ENCODE measurements at places on chromosomes 1 and 21.

- DNase-seq, result no peak
These were observed 12.9 kb upstream of the TMEM125 start for GRCh38 chr1:43256675-43257570.

DNA sequence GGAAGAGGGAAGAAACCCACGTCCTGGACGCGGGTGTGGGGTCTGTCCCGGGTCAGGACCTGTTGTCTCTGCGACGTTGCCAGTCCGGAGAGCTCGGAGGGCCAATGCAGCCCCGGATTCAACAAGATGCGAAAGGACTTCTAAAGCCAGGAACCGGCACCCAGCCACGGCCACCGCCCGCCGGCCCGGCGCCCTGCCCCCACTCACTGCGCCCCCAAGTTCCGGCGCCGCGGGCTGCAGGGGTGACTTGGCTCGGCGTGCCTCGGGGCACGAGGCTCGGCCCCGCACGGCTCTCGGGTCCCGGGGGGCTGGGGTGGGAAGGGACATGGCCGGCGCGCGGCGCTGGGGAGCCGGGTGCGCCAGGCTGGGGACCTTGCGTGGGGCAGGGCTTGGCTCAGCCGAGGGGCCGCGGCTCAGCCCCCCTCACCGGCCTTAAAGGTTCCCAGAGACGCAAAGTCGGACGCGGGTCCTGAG is 51.8 kb upstream of the H6PD start:
- no peak for DNase-seq

- DNase-seq, result no peak
These were observed 2.3 kb downstream of the KLHDC8A start for GRCh38 chr1:205354259-205355074.

GRCh38 chr1:24724345-24725208 is 20.7 kb upstream of the CLIC4 start:
- DNase-seq, result no peak

DNA sequence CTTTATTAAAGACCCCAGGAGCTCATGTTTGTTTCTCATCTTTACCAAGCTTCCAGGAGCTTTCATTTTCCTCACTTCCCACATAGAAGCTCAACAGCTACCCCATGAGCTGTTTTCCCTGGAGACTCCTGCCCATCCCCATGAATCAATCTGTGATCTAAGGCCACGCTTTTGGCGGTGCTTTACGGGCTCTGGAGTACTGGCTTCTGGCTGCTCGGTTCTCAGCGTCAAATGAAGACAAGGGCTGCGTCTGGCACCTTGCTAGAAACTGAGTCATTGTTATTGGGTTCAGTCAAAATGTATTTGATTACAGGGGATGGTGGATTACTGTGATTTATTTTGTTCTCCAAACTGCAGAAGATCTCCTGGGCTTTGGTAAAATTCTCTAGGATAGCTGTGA is 39.9 kb downstream of the ACP6 start:
- DNase-seq, result no peak

DNA sequence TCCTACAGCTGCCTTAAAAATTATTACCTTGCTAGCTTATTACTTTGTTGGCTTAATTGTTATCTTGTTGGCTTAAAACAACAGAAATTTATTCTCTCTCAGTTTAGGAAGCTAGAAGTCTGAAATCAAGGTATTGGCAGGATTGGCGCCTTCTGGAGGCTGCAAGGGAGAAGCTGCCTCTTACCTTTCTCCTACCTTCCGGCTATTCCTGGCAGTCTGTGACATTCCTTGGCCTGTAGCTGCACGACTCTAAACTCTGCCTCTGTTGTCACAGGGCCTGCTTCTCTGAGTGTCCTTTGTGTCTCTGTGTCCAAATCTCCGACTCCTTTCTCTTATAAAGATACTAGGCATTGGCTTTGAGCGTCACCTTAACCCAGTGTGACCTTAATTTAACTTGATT is 579.9 kb upstream of the B3GALT2 start:
- no peak for DNase-seq

DNA sequence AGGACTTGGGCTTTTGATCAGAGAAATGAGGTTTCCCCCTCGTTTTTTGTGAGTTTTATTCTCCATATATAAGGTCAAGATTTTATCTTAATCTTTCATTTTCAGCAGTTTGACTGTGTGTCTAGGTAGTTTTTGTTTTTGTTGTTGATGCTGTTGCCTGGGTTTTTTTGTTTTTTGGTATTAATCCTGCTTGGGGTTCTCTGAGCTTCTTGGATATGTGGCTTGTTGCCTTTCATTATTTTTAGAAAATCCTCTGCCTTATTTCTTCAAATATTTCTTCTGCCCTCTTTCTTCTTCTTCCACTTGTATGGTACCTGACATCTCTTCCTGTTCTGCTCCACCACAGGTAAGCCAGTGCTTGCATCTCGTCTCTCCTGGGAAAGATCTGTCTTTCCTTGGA is 25.0 kb downstream of the EFCAB7 start:
- DNase-seq, result no peak

DNA sequence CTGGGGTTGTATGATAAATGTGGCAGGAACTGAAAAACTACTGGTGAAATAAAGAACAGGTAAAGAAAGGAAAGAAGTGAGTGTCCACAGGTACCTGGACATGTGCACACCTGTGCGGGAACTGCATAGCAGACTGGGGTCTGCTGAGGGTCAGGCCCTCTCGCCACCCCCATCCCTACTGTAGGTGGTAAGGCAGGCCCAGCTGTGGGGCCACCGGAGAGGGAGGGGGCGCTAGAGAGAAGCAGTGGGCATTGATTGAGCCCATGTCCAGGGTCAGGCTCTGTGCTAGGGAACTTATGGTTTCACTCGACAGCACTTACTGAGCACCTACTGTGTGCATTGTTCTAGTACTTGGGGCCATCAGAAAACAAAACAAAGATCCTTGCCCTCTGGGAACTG is 400.5 kb downstream of the MATN1 start:
- DNase-seq, result no peak

GRCh38 chr1:175154629-175155472 is 37.7 kb downstream of the KIAA0040 start:
- DNase-seq, result no peak

GRCh38 chr1:223496883-223497282 is 103.7 kb downstream of the CCDC185 start:
- no peak for DNase-seq

GRCh38 chr1:116986421-116987255 is 14.9 kb upstream of the CD101 start:
- DNase-seq, result no peak

- no peak for DNase-seq
These were observed 508 bp downstream of the RAVER2 start for GRCh38 chr1:64745181-64745985.

DNA sequence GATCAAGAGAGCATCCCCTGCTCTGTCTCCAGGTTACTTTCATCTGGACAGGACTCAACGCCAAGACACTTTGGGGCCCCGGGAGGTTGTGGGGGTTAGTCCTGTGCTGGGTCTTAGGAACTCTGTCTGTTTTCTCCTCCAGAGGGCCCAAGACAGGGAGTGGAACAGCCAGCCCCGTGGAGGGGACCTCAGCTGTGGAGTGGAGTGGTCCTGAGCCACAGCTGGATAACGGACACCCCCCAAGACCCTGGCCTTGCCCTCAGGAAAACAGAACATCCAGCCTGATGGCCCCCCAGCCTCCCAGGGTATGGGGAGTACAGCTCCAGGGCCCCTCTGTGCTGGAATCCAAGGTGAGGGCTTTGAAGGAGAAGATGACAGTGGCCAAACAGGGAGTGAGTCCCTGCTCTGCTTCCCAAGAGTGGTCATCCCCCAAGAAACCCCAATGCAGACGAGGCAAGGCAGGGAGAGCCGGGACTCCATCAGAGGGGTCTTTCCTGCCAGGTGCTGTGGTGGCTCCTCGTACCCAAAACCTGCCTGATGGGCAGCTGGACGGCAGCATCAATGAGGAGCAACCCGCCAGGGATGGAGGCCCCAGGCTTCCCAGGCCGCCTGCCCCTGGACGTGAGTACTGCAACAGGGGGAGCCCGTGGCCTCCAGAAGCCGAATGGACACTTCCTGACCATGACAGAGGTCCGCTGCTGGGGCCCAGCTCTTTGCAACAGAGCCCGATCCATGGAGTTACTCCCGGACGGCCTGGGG is 3.5 kb downstream of the KIAA1614 start:
- no peak for DNase-seq

- no peak for DNase-seq
These were observed 36.7 kb upstream of the HP1BP3 start for GRCh38 chr1:20823845-20824244.

- no peak for DNase-seq
These were observed 73.7 kb downstream of the ATP1B1 start for GRCh38 chr1:169180174-169180573.

GRCh38 chr1:174053826-174054225 is 31.7 kb upstream of the RC3H1 start:
- DNase-seq, result no peak

- DNase-seq, result no peak
These were observed 187.5 kb upstream of the PLXNA2 start for GRCh38 chr1:208431721-208432120.

DNA sequence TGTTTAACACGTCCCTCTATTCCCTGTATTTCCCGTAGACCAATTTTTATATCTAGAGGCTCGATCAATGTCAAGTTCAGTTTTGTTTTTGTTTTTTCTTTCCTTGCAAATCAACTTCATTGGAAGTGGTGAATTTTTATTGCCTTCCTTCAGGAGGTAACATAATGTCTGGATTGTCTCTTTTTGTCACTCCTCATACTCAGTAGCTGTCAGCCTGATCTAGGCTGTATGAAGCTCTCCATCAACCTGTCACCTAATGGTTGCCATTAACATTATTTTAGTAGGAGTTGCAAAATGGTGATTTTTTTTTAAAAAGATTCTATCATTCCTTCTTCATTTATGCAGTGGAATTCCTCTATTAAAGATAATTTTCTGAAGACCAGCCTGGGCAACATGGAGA is 49.7 kb upstream of the KIF26B start:
- no peak for DNase-seq

- no peak for DNase-seq
These were observed 87.0 kb downstream of the GPR52 start for GRCh38 chr1:174534789-174535188.

DNA sequence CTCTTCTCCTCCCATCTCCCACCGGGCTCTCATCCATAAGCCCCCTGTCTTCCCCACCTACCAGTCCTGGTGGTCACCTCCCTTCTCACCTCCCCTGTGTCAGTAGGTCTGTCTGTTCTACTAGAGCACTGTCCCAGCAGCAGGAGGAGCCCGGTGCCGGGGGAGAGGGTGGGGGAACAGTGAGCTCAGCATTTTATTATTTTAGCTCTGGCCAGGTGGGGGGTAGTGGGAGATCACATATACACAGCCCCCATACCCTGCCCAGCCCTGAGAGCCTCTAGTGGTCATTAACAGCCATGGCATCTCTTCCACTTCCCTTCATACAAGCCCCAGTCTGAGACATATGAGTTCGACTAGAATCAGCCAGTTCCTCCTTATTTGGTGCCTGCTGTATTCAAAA is at the start of gene TMOD4:
Gene TMOD4 (minus strand): TSS at position 119 of the 400 bp plus-strand sequence. CDS start 1,106 bp downstream, outside the sequence.
- no peak for DNase-seq

GRCh38 chr1:228548788-228549187 is 61.6 kb downstream of the RNF187 start:
- no peak for DNase-seq

DNA sequence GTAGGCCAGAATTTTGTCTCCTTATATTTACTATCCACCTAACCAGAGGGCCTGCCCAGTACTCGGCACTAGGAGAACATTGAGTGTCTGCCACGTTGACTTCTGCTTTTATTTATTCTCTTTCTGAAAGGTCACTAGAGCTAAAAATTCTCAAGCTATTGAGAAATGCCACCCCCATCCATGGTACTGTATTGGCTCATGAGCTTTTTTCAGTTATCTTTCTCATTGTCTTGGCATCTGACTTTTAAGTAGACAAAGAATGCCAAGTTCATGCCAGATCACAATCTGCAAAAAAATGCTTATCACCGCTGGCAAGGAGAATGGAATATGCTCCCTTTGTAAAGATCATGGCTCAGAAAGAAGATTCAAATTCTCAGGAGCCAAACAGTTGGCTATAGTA is 49.8 kb upstream of the MROH9 start:
- DNase-seq, result no peak

DNA sequence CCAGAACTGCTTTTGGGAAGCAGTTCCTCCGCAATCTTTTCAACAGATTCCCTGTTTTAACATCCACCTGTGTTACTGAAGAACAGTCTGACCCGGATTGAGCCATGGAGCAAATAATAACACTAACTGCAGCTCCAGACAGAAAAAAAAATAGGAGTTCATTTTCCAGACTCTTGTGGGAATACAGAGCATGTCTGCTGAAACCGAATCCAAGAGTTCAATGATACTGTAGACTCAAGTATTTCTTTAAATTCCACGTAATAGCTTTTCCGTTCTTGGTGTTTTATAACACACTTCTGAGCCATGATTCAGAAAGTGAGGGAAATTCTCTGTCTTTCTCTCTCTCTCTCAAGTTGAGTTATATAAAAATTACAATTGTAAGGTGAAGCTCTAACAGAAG is 60.6 kb downstream of the DDAH1 start:
- DNase-seq, result no peak

DNA sequence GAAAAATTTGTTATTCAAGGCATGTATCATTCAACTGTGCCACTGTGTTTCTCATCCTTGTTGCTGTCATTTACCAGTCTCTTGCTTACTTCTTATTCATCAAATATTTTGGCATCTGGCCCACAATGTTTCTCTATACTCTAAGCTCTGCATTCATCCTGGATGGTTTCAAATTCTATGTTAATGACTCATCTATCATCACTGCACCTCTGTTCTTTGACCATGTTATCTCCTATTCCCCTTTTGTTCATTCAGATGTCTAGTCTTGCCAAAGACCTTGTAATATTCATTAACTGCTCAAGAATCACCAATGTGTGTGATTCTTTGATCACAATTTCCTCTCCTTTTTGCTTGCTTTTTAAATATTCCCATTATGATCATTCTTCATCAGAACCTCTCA is 54.6 kb upstream of the PRKACB start:
- DNase-seq, result no peak

- DNase-seq, result no peak
These were observed 5.1 kb downstream of the TMEM201 start for GRCh38 chr1:9593492-9594465.

GRCh38 chr1:113036639-113037321 is 36.2 kb upstream of the LRIG2 start:
- DNase-seq, result no peak

GRCh38 chr1:12336413-12336812 is 106.6 kb downstream of the VPS13D start:
- DNase-seq, result no peak

- DNase-seq, result no peak
These were observed 11.5 kb downstream of the RIMS3 start for GRCh38 chr1:40653851-40654537.

GRCh38 chr1:53653200-53653575 is 85.8 kb downstream of the GLIS1 start:
- DNase-seq, result no peak

DNA sequence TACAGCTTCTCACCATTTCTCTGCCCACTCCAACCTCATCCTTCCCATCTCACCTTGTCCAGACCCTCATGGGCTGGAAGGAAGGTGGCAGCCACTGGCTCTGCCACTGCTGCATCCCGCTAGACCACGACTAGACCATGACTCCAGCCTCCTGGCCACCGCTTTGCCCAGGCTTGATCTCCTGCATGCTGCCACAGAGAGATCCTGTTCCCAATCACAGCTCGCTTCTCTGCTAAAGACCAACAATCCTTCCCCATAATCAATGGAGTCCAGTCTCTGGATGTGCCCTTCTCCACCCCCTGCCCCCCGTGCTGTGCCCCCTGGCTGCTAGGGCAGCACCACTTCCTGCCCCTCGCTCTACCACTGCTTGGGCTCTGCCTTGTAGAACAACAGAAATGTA is 64.9 kb upstream of the DMRTB1 start:
- DNase-seq, result no peak

GRCh38 chr1:17970757-17971156 is 136.8 kb upstream of the IGSF21 start:
- no peak for DNase-seq
